ENCODE measurements at places on chromosomes 12 and 14. TPM values are rescaled to one million over a fixed set of nuclear protein-coding genes. Genes with fewer than 3 reads are reported as not detected.

The CLEC4A gene
- 0.28 TPM for total RNA-seq

The LPAR5 gene
- total RNA-seq = not detected

The SSPN gene
- 7.8 TPM for total RNA-seq

The INHBE gene
- 0.90 TPM for total RNA-seq

The SOCS4 gene
- 12.7 TPM for total RNA-seq

The PKP2 gene
- 0.28 TPM for total RNA-seq

The ZNF385A gene
- 0.28 TPM for total RNA-seq

The ESRRB gene
- not detected for total RNA-seq

The SERPINA1 gene
- total RNA-seq = 0.56 TPM

GRCh38 chr12:12803186-12803585, 10.0 kb upstream of the DDX47 start:
- no peak overlapping the region for H3K4me3 ChIP-seq
- H3K4me1 ChIP-seq = peaks cover 21% of the 10 kb centered on the region
- peak; percentile 86 for DNase-seq
- no peaks in the 10 kb centered on the region for H3K36me3 ChIP-seq
- H3K27me3 ChIP-seq = no peaks in the 10 kb centered on the region

DNA sequence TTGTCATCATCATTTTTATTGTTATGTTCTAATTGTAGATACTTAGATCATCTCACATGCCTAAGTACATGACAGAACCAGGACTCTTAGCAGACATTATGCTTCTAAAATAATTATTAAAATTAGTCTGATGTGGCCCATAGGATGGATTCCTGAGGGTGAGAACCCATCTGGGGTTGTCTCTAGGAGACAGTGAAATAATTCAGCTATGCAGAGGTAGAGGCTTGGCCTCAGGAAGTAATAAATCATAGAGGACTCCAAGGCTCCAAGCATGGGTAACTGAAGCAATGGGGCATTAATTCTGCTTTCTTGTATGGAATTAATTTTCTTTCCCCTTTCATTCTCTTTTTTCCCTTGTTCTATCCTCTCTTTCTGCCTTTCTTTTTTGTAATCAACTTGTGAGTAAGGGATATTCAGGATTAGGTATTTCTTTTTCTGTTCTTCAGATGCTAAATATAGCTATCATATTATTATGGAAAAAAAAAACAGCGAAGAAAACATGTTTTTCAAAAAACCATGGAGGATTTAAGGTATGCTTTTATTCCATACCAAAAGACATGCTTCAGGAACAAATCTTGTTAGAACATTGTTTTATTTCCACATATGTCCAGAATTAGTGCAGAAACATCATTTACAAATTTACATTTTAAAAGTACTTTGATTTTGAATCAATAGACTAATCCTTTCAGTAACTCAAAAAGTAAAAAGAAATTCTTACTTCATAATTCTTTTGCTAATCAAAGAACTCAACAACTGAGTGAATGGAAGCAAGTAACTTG, 263.2 kb downstream of the TRHDE start:
- no peak overlapping the region for H3K4me3 ChIP-seq
- peaks cover 1% of the 10 kb centered on the region for H3K4me1 ChIP-seq
- H3K36me3 ChIP-seq = no peaks in the 10 kb centered on the region
- no peak for DNase-seq
- H3K27me3 ChIP-seq = no peaks in the 10 kb centered on the region
- H3K27ac ChIP-seq = no peak overlapping the region

DNA sequence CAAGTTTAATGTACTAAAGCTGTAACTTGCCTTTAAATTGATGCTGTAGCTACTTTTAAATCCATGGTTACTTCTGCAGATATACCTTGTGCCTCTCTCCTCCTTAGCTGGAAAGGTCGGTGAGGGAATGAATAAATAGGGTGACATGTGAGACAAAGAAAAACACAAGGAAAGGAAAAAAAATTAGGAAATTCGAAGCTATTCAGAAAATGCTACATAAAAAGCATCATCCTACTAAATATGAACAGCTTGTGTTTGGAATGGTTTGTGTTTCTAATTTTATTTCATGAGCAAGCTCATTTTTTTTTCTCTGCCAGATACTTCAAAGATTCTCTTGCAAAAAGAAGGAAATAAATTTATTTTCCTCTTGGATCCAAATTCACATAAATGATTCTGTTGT, 186.3 kb upstream of the NUDT4 start:
- H3K27ac ChIP-seq = no peak overlapping the region
- no peak overlapping the region for H3K4me3 ChIP-seq
- no peaks in the 10 kb centered on the region for H3K36me3 ChIP-seq

DNA sequence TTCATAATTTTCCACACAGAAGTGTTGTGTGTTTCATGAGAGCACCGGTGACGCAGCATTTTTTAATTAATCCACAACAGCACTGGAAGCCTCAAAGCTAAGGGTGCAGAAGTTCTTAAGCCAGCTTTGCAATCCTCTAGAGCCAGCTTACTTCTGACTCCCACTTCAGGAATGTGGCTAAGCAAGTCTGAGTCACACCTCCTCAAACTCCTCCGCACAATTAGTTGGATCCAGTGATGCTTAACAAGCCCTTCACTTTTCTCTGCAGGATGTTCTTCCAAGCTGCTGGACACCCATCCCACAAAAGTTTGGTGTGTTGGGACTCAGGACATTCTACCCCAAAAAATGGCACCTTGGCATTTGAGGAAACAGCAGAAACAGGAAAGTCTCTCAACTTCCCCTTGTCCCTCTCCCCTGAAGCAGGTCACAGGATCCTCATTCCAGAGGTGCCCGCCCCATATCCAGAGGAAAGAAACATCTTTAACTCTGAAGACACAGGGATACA, 210.0 kb downstream of the PPM1H start:
- H3K27ac ChIP-seq = peak overlapping the region; percentile 72
- H3K27me3 ChIP-seq = no peaks in the 10 kb centered on the region
- H3K36me3 ChIP-seq = no peaks in the 10 kb centered on the region
- no peak overlapping the region for H3K4me3 ChIP-seq
- peak; percentile 96 for DNase-seq

- no peak overlapping the region for H3K27ac ChIP-seq
- peaks cover 3% of the 10 kb centered on the region for H3K27me3 ChIP-seq
- no peak for DNase-seq
- H3K36me3 ChIP-seq = no peaks in the 10 kb centered on the region
Measured at GRCh38 chr12:12017798-12018197, 52.9 kb upstream of the BCL2L14 start.

DNA sequence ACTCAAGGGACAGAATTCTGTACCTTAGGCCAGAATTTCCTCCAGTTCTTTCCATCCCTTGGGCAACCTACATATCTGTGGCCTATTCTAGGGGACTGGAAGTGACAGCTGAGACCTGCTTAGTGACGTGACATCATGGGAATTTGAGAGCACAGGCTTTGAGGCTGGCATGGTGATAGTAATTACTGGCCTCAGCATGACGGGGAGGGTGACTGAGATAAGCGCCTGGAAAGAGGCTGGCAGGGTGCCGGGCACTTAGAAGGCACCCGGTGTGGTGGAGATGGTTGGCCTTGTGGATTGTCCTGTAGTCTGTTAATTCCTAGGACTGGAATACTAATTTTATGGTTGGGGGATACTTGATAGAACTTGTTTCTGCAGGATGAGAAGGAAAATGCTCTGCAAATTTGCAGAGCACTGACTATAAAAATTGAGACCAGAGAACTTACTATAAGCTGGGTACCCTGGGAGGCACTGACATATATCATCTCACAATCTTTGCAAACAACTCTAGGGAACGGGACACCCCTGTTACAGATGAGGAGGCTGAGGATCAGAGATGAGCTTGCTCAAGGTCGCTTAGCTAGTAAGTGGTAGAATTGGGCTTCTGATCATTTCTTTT, 42.2 kb upstream of the TBX3 start:
- no peaks in the 10 kb centered on the region for H3K27me3 ChIP-seq
- H3K4me3 ChIP-seq = no peak overlapping the region
- no peaks in the 10 kb centered on the region for H3K36me3 ChIP-seq
- no peak for DNase-seq

- H3K4me1 ChIP-seq = no peaks in the 10 kb centered on the region
- no peak for DNase-seq
- no peaks in the 10 kb centered on the region for H3K27me3 ChIP-seq
Measured at GRCh38 chr14:97458661-97459579, 661.7 kb downstream of the VRK1 start.

GRCh38 chr12:124761056-124761455, 102.6 kb downstream of the SCARB1 start:
- no peak overlapping the region for H3K4me3 ChIP-seq

- peaks cover 6% of the 10 kb centered on the region for H3K27me3 ChIP-seq
- no peaks in the 10 kb centered on the region for H3K36me3 ChIP-seq
- H3K27ac ChIP-seq = no peak overlapping the region
Measured at GRCh38 chr14:94583557-94583956, 2.3 kb downstream of the SERPINA5 start.

GRCh38 chr12:91256411-91256810, 73.8 kb upstream of the DCN start:
- no peak overlapping the region for H3K27ac ChIP-seq
- H3K36me3 ChIP-seq = no peaks in the 10 kb centered on the region
- peak; percentile 59 for DNase-seq
- no peak overlapping the region for H3K4me3 ChIP-seq
- H3K4me1 ChIP-seq = no peaks in the 10 kb centered on the region

DNA sequence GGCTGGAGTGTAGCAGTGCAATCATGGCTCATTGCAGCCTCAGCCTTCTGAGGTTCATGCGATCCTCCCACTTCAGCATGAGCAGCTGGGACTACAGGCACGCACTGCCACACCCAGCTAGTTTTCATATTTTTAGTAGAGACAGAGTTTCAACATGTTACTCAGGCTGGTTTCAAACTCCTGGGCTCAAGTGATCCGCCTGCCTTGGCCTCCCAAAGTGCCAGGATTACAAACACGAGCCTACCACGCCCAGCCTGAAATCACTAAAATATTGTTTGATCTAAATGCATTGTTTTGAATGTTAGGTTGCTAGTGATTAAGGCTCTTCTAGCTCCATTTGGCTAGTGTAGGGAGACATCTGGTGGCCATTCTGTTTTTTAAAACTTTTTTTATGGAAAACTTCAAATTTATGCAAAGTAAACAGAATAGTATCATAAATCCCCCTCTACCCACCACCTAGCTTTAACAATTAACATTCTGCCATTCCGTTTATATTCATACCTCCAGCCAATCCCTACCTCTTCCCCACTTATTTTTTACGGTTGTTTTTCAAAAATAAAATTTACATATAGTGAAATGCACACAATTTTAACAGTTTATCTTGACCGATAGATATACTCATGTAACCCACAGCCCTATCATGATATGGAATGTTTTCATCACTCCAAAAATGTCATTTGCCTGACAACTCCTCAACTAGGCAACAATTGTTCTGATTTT, 37.8 kb downstream of the MYO1H start:
- no peaks in the 10 kb centered on the region for H3K36me3 ChIP-seq
- peak; percentile 53 for DNase-seq

DNA sequence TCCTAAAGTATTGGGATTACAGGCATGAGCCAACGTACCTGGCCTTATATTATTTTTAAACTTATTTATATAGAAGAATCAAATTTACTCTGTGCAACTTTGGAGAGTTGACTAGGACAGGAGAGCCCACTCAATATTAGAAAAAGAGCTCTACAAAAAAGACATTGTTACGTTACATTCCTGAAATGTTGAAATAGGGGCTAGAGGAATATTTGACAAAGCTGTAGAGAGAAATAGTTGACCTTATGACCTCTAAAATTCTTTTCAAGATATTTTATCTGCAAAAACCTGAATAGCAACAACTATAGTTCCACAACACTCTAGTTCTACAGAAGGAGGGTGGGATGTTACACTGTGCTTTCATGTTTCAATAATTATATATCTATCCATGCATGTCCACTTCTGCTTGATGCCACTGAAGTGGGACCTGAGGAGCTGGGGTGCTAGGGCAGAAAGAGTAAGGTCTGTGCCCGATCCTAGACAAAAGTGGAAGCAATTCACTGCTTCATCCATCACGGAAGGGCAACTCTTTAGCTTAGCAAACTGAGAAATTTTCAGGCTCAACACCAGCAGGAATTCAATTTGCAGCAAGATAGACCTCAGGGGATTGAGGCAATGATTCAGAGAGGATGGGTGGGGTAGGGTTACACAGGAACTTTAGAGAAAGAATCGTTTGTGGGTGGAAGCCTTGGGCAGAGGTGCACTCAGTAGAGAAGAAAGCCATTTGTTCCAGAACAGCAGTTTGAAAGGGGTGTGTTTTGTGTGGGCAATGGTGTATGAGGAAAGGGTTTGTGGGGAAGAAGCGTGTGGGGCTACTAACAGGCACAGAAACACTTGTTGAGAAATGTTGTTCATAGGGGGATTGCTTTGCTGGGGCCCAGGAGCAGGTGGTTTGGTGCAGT, 16.0 kb upstream of the RNASE10 start:
- H3K36me3 ChIP-seq = no peaks in the 10 kb centered on the region
- H3K4me1 ChIP-seq = no peaks in the 10 kb centered on the region
- no peak overlapping the region for H3K4me3 ChIP-seq
- no peaks in the 10 kb centered on the region for H3K27me3 ChIP-seq
- no peak overlapping the region for H3K27ac ChIP-seq
- DNase-seq = peak; percentile 28

DNA sequence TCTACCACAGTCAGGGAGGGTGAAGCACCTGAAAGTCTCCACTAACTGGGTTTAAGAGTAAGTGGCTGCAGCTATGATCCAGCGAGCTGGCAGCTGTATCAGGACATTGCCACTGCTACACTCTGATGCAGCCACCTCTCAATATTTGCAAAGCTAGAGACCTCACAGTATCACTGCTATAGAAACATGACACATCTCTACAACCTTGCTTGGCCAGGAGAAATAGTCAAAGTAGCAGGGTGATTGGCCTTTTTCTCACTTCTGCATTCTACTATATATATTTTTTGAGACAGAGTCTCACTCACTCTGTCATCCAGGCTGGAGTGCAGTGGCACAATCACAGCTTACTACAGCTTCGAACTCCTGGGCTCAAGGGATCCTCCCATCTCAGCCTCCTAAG, 9.3 kb upstream of the FMNL3 start:
- H3K4me1 ChIP-seq = no peaks in the 10 kb centered on the region
- no peak overlapping the region for H3K4me3 ChIP-seq
- no peaks in the 10 kb centered on the region for H3K36me3 ChIP-seq
- peaks cover 21% of the 10 kb centered on the region for H3K27me3 ChIP-seq

DNA sequence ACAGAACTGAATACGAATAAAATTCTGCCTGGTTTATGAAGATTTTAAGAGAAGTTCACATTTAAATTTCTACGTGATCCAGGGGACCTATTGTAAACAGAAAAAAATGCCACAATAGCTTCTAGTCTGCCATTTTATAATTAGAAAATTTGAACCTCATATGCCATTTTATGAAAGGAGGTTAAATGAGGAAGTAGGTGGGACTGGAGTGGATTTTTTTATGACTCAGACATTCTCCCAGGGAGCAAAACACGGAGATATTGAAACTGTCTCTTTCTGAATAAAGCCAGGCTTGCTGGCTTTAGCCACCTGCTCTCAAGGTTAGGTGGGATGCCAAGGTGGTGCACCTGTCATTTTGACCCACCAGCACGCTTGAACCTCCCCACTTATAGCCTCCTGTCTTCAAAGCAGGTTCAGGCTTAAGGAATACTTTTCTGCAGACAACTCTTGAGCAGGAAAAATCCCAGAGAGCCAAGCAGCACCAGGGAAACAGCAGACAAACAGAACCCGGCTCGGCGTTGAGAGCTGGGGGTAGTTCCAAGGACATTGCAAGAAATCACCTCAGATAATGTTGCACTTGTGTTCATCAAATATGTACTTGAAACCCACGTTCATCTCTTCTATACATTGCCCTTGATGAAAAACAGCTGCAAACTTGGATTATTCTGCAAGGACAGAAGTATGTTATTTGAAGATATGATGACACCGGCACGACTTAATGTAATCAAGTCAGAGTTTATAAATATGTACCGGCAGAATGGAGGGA, 203.7 kb downstream of the PPM1H start:
- peak; percentile 56 for DNase-seq
- H3K36me3 ChIP-seq = no peaks in the 10 kb centered on the region
- no peaks in the 10 kb centered on the region for H3K27me3 ChIP-seq
- peak overlapping the region; percentile 42 for H3K27ac ChIP-seq
- H3K4me1 ChIP-seq = peaks cover 16% of the 10 kb centered on the region
